ENCODE measurements at places on chromosomes 6 and 20.
A peak's percentile ranks its signal among the peaks of the same experiment; 100 is the strongest.

DNA sequence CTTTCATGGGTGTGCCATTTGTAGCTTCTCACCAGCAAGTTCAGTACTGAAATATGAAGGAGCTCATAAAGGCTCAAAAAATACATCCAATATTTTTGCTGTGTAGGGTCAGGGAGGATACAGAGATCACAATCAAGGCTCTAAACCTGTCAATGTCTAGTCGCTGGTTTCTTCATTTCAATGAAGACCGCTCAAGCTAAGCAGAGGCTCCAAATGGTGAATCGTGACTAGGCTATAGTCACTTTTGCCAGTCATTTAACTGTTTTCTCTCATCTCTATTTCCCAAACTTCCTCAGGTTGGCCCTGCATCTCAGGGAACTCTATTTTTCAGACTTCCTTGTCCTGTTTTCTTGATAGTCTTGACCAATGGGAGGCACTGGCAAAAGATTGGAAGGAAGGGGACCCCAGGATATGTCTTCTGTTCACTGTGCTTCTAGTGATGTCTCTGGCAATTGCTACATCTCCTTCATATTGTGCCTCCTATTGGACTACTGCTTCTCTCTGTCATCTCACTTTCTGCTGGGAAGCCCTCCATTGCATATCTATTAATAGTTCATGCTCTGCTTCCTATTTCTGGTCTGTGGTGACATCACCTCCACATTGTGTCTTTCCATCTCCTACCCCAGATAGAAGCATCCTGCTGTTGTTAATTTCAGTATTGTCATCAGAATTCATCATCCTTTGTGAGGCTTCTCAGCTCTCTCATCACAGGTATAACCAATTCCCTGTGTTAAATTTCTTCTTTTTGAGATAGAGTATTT, 87.7 kb upstream of the FAM184A start:
- no peak for DNase-seq

DNA sequence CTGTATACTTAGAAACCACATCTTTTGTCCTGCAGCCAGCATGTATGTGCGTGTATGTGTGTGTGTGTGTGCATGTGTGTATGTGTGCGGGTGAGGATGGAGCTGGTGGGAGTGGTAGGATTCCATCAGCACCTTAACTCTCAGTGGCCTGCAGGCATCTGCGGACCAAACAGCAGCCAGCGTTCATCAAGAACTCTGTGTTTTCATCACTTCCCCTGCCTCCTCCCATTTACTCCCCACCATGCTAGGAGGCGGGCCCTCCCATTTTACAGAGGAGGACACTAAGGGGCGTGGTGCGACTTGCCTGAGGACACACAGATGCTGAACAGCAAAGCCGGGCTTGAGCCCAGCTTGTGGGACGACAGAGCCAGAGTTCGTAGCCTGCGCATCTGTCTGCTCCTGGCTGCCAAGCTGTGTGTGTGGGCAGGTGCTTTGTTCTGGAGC, 8.9 kb downstream of the VSTM2L start:
- no peak for DNase-seq

DNA sequence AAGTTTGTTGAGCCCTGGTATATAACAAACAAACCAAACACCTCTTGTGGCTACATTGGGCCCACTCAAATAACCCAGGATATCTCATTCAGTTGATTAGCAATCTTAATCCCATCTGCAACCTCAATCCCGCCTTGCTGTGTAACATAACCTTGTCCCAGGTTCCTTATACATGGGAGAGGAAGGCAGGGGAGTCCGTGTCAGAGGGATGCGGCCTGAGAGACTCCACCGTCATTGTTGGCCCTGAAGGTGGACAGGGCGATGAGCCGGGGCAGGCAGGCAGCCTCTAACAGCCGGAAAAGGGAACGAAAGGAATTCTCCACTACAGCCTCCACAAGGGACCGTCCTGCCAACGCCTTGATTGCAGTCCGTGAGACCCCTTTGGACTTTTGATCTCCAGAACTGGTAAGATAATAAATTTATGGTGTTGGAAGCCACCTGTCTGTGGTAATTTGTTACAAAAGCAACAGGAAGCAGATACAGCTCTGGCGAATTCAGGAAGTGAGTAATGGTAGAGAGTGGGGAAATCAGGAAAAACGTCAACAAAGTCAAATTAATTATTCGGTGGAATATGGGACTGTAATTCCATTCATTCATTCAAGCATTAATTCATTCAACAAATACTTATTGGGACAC, 124.5 kb upstream of the SALL4 start:
- DNase-seq = no peak

DNA sequence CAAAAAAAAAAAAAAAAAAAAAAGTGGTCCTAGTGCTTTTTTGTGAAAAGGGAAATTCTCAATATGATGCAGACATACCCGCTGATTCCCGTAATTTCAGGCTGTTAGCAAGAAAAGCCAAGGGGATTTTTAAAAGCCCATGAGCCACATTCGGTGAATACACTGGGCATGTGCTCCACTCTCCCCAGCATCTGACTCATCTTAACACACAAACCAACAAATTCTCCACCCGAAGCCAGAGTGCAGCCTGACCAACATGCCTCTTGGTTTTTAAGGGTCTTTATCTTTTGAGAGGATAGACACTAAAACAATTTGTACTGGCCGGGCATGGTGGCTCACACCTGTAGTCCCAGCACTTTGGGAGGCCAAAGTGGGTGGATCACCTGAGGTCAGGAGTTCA, 45.5 kb upstream of the CD83 start:
- DNase-seq = no peak

GRCh38 chr6:16130437-16130891, 1.6 kb downstream of the MYLIP start:
- peak; percentile 20 for DNase-seq
